ENCODE measurements at places on chromosomes 7 and 10.

DNA sequence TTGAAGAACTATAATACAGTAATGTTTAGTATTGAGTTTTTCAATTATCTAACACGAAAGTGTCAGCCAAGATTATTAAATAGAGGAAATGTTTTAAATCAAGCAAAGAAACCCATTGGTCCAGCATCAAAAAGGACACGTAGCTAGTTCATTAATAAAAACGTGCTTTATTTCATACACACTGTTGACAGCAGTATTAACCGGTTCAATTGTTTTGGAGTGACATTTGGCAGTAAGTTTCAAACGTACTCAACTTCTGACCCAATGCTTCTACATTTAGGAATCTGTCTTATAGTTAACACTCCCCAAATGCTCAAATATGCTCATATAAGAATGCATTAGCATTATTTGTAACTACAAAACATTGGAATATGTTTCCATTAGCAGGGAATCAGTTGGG lies 41.3 kb downstream of the SLC16A12 start:
- DNase-seq, result no peak

DNA sequence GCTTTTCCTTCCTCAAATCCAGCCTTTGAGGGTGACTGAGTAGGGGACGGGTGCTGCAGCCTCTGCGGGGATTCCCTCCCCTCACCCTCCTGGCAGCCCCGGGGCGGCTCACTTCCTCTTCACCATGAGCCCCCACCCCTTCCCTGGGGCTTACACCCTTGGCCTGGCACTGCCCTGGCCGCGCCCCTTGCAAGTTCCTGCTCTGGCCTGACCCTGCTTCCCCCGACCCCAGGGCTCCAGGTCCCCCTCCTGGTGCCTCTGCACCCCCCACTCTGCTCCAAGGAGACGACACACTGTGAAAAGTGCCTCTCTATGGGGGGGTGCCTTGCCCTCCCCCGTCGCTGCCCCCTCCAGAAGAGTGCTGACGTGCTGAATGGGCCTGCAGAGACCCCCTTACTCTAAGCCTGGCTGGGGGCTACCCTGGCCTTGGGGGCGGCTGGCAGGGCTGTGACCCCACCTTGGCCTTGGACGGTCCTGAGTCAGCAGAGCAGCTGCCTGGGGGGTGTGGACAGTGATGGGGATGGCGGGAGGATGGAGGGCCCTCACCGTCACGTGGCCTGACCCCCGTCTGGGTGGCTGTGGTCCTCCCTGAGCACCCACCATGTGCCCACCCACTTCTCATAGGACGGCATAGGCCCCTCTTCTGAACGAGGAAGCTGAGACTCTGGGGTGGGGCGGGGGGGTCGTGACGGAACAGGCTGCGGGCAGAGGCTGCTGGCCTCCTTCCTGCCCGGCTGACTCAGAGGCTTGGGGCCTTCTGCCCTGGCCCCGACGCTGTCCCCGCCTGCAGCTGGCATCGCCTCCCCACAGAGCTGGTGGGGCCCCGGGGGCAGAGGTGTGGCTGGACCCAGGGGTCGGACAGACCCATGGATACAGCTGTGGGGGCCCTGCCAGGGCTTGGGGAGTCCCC lies 9.8 kb downstream of the LFNG start:
- peak; percentile 84 for DNase-seq

GRCh38 chr10:124020981-124021815 lies 72.2 kb downstream of the CHST15 start:
- no peak for DNase-seq

- DNase-seq, result no peak
Measured at GRCh38 chr10:44684661-44685060, 226.5 kb upstream of the TMEM72 start.

DNA sequence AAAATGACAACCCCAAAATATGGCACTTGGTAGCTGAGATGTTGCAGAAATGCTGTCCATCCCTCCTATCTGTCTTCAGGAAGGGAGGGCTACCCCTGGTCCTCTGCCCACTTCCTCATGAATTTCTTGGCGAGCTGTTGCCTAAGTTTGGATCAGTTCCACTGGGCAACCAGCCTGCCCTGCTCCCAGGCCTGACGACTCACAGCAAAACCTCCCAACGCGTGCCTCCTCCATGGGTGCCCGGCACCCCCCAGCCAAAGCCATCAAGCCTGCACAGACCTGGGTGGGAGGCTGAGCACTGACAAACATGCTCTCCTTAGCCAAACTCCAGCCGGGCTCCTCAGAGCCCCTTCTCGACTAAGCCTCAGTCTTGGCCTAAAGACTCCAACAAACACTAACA lies 8.9 kb downstream of the VSTM4 start:
- DNase-seq, result no peak

DNA sequence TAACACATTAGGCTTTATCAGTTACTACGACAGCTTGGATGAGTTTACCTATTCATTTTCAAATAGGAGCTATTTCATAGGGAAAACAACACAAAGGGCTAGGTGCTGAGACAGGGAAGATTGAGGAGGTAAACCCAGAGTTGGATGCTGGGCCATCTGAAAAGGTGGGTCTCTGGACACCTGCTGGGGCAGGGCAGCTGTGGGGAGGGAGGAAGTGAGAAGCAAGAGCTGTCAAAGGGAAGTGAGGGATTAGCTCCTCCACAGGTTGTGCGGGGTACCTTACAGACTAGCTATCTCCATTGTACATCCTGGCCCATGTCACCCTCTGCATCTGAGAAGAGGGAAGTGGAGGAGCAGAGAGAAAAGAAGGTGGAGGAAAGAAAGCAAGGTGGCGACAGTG lies 48.9 kb downstream of the BLNK start:
- no peak for DNase-seq

GRCh38 chr10:24891823-24892222 lies 60.6 kb downstream of the PRTFDC1 start:
- DNase-seq, result peak; percentile 79

GRCh38 chr7:117784315-117784714 lies 88.9 kb downstream of the CTTNBP2 start:
- no peak for DNase-seq

- no peak for DNase-seq
Measured at GRCh38 chr7:25720427-25720826, 431.6 kb upstream of the NFE2L3 start.

- DNase-seq, result no peak
Measured at GRCh38 chr7:101927802-101928201, 110.4 kb downstream of the CUX1 start.

GRCh38 chr7:46452561-46453135 lies 531.6 kb upstream of the IGFBP3 start:
- DNase-seq, result no peak

DNA sequence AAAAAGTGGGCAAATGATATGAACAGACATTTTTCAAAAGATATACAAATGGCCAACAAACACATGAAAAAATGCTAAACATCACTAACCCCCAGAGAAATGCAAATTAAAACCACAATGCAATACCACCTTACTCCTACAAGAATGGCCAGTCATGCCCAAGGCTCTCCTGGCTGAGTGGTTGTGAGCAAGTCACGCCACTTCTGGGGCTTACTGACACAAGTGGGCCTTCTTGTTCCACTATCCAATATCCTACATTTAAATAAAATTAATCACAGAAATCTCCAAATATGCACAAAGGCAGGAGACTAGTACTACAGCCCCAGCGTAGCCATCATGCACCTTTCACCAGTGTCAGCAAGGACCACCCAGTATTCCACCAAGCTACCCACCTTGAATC lies 181.9 kb downstream of the TNS3 start:
- DNase-seq, result no peak

DNA sequence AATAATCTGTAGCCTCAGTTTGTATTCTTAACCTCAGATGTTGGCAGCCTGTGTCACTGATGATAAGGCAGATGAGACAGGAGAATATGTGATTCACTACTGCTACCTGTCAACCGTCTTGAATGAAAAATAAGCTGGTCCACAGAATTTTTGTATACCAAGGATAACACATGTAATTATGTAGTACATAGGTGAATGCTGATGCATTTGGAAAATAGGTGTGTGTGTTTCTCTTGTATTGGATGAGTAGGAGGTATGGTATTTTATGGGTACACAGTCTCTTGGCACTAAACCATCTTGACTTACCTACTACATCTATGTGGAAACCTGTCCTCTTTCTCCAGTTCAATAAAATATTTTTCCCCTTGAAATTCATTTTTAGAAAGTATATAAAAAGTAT lies 20.7 kb upstream of the ZRANB1 start:
- DNase-seq, result no peak

GRCh38 chr7:136116186-136116585 lies 139.0 kb upstream of the MTPN start:
- DNase-seq, result no peak

DNA sequence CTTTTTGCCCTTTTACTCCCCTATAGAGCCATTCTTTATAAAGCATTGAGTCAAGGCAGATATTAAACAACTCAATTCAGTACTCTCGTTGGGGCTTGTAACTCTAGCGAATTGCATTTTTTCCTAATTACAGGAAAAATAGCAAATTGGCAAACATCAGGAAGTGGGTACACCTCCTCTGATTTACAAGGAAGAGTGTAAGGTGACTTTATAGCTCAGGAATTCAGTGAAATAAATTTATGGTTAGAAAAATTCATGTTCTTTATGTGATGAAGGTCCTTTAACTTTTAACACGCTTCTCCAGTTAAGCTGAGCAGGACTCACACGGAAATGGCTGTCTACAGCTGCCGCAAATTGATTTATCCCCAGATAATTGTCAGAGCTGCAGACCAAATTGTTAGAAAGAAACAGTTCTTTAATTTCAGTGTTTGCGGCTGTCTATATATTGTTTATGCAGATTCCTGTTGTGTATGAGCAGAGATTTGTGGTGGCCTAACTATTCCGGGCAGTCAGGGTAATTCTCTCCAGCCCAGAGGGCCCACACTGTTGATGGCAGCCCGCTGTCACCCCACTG lies 151.1 kb upstream of the MKI67 start:
- peak; percentile 19 for DNase-seq

- DNase-seq, result no peak
Measured at GRCh38 chr10:94008526-94008925, 14.8 kb downstream of the PLCE1 start.

DNA sequence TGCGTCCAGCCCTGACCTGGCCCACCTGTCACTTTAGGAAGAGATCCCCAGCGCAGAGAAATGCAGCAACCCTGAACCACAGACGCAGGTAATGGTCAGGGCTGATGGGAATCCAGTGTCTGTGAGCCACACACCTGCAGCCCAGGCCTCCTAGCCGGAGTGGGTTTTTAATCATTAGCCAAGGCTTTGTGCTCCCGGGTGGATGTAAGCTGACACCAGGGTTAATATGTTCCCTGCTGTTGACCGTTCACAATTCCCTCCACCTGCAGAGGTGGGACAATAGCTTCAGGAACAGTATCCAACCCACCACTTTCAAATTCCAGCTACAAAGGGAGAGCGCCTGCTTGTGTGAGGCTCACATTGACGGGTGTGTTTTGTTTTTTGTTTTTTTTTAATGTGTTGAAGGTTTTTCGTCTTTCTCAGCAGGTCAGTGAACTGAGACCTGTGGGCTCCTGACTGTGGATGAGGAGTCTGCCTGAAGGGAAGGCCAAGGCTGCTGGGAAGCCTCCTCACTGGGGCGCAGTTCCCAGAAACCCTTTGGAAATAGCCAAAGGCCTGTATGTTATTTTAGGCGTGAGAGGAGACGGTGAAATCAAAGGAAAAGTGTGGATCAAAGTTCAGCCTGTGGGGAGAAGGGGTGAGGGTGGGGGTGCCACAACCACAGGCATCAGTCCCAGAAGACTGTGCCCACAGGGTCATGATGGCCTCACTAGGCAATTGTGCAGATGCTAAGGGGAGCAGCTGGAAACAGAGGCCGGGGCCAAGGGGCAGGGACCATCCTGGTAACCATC lies 111.1 kb downstream of the TNS3 start:
- DNase-seq, result no peak

GRCh38 chr10:63614371-63614891 lies 93.2 kb downstream of the REEP3 start:
- DNase-seq, result no peak

DNA sequence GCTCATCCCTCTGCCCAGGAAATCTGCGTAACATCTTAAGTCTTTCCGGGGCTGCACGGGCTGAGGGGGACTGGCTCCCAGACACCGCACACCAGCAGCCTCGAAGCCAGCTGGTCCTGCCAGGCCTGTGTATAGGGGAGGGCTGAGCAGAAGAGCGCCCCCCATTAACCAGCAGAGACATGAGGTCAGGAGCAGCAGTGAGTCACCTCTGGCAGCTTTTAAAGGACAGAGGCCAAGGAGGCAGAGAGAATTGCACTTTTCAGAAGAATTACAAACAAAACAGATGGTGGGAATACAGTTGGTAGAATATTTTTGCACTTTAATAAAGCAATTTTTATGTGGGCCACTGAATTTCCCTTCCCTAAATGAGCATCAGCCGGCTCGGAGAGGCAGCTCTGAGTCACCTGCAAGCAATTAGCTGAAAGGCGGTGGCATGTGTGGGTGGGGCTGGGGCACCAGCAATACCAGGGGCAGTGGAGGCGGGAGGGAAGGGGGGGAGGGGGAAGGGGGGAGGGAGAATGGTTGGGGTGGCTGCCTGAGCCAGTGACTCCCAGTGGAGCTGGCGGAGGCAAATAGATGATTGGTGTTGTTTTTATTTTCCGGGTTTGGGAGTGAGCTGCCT lies 39.1 kb downstream of the GOLGA7B start:
- peak; percentile 89 for DNase-seq

DNA sequence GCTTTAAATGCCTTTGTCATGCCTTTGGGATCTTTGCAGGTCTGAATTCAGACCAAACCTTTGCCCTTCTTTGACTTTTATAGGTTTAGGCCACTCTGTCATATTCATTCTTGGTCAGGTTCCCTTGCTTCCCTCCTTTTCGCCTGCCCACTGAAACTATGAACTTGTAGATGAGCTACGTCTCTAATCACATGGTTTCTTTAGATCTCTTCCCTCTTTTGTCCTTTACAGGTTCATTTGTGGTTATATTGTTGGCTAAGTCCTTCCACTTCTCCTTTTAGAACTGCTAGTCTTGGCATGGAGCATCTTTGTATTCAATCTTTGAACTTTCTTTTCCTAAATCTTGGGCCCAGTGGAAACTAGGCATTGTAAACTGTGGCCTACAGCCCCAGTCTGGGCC lies 104.0 kb upstream of the ZEB1 start:
- no peak for DNase-seq

DNA sequence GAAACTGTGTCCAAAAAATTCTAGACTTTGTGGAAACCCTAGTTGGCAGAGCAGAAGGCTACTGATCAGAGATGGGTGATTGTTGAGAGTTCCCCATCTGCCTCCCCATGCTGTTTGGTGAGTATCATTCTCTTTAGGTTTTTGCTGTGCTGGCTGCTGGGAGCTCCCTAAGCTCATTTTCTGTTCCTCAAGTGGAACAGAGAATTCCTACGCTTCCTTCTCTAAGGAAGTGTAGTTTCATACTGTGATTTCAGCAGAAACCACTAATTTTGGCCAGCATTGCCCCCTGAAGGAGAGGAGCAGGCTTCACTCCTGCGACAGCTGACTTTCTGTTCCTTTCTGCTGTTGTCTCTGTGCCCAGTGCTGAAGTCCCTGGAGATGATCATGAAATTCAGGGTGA lies 355.3 kb upstream of the NPVF start:
- no peak for DNase-seq

GRCh38 chr10:70833601-70834000 lies 17.9 kb downstream of the SGPL1 start:
- no peak for DNase-seq

- no peak for DNase-seq
Measured at GRCh38 chr10:80503584-80504157, 34.0 kb upstream of the SH2D4B start.

GRCh38 chr7:118245267-118246040 lies 20.9 kb downstream of the ANKRD7 start:
- DNase-seq, result peak; percentile 71

Measured in H4 (cell line).